ENCODE measurements at places on chromosomes 4 and X.

DNA sequence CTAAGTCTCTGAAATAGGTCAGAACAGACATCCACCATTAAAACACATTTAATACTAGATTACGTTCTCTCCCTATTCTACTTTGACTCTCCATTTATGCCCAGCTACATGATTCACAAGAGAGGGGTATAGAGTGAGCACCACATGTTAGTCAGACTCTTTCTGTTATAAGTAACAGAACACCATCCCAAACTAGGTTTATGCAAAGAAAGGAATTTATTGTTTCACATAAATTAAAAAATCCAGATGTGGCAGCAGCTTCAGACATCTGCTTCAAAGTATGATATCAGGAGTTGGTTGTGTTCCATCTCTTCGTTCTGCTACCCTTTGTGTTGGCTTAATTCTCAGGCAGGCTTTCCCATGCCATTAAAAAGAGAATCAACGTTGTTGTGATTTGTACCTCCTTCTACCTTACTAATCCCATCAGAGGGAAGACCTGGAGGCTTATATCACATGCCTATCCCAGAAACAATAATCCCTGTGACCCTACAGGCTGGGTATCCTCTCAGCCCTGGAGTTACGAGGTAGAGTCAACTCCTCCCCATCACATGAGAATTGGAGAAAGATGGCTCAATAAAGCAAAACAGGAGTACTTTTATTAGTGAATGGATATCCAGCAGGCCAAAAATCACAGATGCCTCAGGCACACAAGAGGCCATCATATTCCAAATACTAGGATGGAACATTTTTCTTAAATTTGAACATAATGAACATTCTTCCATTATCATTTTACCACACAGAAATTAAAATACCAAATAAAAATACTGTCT is 163.2 kb downstream of the SLC7A11 start:
- DNase-seq: no peak

- DNase-seq: peak; percentile 51
These were observed 591 bp upstream of the NWD2 start for GRCh38 chr4:37243722-37244582.

- no peak for DNase-seq
These were observed 66.1 kb upstream of the KLHL13 start for GRCh38 chrX:118182681-118183080.

DNA sequence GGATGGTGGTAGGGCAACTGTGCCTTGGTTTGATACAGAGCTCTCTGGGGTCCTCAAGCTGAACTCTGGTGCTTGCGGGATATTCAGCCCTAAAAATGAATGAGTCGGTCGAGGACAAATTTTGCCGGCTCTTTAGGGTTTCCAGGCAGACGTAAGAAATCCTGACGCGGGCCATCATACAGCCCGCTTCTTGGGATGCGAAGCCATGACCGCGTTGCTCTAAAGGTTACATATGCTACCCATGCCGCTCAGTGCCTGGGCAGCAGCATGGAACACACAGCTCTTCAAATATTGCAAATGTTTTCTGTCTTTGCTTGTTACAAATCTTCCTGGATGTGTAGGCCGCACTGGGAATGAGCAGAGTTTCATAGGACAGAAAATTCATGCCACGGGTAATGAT is 55.6 kb downstream of the NBDY start:
- DNase-seq: no peak

DNA sequence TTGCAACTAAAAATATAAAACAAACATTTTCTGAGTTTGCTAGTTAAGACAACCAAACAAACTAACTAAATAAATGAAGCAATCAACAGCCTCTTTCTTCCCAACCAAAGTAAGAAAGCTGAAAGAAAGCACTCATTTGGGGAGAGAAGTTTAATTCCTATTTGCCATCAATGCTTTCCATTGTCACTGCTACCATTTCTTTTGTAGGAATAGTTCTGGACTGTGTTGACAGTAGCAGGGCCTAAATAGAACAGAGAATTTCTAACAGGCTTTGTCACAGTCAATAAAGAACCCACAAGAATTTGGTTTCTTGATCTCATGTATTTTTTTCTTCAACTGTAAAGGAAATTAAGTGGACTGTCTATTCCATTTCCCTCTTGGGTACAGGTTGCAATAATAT is 1886.4 kb upstream of the TENM3 start:
- no peak for DNase-seq

DNA sequence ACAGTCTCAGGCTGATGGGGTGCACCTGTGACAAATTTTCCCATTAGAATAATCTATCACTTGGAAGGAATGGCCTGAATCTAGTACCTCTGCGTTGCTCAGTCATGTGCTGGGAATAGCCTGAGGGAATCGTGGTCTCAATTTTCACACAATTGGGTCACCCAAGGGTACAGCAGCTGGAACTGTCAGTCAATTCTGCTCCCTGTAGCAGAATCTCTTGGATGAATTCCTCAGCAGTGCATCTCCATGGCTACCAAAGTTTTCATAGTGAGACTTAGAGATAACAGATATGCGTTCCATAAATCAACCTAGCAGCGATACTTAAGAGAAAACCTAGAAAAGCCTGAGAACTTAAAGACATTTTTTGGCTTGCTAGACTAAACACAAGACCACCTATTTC is 288.7 kb upstream of the CTSO start:
- no peak for DNase-seq

GRCh38 chr4:53189011-53189410 is 176.8 kb downstream of the SCFD2 start:
- DNase-seq: no peak

DNA sequence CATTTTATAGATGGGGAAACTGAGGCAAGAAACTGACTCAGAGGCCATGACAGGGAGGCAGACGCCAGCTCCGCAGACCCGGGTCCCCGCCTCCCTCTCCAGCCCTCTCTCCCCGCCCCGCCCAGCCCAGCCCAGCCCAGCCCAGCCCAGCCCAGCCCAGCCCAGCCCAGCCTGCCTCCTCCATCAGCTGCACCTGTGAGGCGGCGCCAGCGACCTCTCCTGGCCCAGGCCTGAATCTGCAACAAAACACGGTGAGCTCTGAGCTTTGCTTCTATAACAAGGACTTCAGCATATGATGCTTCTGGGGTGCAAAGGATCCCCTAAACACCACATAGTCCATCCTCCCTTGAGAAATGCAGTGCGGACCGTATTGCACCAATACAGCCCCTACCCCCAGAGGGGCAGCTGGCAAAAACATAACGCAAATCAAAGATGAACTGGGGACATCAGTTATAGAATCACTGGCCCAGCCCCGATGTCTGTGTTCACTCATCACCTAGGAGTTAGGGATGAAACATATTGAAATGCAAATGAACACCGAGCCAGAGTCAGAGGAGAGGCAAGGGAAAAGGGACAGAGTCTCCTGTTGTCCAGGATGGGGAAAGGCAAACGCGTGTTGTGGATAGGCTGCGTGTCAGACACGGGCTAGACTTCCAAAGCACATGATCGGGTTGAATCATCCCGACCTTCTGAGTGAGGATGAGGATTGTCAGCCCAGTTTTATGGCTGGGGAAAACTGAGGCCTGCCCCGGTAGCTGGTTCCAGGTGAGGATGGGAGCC is 216.1 kb upstream of the PSAPL1 start:
- DNase-seq: no peak
